NCI-H82 (cell line): ENCODE measurements at places on chromosomes 1 and 21.

DNA sequence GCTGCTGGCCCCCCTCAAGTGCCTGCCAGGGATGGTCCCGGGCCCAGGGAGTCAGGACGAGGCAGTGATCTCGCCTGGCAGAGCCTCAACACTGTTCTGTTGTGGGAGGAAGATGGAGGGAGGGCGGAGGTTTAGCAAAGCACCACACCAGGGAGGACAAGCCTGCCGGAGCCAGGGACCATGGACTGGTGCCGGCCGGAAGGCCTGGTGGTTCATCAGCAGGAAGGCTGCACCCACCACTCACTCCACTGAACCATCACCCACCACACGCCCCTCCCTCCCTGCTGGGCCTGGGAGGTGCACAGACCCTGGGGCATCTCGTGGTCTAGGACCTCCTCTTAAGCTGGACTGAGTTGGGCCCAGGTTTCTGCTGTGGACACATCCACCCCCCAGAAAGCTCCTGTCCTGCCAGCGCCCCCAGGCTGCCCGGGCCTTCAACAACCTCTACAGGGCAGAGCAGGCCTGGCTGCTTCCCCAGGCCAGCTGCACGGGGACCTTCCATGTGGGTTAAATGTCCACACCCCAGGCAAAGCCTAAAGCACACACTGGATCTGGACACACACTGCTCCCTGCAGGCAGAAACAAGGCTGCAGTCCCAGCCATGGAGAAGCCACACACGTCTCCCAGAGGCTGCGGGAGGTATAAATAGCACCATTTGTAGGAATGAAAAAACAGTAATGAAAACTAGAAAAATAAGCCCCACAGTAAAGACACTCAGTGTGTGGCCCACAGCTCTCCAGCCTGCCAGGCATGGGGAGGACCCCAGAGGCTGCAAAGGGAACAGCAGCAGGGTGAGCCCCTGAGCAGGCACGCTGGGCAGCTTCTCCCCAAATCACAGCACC is 10.4 kb upstream of the TMEM240 start:
- no peak for DNase-seq

DNA sequence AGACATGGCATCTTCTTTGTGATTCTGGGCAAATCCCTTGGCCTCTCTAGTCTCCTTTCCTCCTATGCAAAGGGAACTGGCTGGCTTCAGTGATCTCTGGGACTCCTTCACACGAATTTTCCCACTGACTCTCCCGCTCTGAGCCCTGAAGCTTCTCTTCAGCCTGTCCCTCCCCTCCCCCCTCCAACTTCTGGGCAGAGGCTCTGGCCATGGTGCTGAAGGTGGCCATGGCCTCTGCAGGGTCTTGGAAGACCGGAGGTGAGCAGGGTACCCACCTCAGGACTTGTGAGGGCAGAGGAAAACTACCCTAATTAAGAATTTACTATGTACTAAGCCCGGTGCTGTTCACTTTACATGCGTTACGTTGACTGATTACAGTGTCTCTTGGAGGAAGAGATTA is 29.4 kb upstream of the POU3F1 start:
- DNase-seq: no peak

DNA sequence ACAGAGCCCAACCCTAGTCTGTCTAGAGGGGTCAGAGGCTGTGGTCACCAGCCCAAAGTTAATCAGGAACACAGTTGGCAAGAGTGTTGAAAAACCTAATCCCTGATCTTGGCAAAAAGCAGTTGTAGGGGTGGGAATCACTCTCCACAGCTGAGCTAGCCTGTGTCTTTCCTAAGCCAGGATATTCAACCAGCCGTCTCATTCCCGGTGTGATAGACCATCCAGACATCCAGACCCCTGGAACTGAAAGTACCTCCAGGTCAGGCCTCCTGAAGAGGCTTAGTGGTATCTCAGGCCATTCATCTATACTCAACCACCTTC is 4.9 kb downstream of the LHX9 start:
- no peak for DNase-seq

DNA sequence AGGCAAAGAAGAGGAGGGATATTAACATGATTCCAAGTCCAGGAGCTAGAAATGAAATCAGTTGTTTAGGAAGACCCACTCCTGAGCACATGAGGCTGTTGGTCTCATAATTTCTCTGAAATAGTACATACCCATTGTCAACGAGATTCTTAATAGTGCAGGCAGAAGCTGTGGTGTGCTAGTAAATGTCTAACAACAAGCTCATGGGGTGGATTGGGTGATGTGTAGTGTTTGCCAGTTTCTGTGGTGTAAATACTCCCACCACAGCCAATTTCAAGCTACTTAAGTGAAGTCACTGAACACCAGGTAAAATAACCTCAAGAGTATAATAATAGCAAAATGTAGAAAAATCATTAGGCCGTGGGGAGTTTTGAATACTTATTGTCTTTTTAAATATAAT is 42.0 kb downstream of the SYF2 start:
- DNase-seq: no peak

GRCh38 chr1:226033991-226034390 is 28.5 kb upstream of the H3-3A start:
- no peak for DNase-seq

- no peak for DNase-seq
Observed at GRCh38 chr1:24805534-24806301, 60.5 kb downstream of the CLIC4 start.

DNA sequence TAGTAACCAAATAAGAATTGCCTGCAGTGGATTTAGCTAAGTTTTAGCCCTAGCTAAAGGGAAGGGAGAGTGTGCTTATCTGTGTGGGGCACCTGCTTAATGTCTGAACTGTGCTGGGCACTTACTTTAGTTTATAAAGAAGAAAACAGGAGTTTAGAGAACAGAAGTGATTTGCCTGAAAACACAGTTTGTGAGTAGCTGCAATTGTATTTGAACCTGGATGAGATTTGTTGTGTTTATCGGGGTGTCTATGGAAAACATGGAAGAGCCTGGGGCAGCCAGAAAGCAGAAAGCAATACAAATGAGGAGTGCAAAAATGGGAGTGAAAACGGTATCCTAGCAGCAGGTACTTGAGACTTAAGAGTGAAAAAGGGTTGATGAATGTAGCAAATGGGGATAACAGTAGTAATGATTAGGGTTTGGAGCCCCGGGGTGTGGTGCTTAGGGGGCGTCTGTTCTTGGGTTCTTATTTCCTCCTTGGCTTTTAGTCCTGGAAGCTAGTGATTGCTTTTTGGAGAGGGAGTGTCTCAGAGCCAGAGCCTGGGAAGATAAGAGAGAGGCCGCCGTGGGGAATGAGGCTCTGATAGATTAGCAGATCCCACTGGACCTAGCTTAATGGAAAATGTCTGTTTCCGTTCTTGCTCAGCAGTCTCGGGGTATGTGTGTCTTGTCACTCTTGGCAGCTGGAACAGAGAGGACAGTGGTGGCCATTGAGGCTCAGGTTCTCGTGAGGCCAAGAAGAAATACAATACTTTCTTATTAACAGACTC is 5.6 kb downstream of the PRCC start:
- DNase-seq: no peak

DNA sequence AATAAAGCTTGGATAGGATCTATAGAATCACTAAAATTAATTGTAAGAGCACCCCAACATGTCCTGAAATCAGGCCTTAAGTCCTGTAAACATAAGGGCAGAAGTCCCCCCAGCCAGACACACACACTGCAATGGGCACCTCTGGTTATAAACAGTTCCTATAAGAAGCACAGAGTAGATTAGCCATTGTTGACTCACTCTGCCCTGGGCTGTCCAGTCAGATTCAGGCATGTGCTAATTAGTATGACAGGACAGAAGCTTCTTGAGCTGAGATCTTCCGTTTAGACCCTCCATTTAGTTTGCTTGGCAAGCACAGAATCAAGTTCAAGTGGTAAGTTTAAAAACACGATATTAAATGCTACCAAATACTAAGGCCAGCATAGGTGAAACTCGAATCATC is 11.8 kb upstream of the DENND1B start:
- DNase-seq: peak; percentile 14

DNA sequence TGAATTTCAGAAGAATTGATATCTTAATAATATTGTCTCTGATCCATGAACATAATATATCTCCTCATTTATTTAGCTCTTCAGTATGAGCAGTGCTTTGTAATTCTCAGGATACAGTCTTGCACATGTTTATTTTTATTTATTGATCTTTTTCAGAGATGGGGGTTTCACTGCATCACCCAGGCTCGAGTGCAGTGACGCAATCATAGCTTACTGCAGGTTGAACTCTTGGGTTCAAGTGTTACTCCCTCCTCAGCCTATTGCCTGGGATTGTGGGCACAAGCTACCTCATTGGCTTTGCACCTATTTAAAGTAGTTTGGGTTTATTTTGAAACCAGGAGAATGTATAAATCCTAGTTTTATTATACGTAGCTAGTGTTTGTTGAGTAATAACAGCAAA is 4.7 kb downstream of the RPS6KC1 start:
- DNase-seq: no peak

DNA sequence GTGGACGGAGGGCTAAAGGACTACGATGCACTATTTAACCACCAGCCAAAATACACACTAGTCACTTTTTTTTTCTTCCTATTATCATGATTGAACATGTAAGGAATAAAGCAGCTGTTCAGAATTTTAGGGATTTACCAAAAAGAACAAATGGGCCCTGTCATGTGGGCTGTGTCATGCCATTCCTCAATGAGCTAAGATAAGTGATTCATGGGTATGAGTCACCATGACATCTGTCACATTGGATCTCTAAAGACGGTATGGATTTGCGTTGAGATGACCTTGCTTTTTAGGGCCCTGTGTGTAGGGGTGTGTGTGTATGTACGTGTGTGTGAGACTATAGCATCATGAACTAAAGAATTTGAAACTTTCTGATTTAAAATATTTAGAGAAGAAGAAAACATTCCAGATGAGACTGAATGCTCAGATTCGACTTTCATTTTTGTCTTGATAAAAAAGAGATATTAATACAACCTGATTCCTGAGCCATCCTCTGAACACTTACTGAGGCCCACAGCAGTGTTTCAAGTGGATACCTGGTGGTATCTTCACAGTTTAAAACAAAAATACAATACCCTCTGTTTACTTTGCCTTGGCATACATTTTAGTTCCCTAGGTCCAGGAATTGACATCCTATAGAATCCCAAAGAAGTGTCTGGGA is 246.1 kb upstream of the DUSP10 start:
- DNase-seq: peak; percentile 86

DNA sequence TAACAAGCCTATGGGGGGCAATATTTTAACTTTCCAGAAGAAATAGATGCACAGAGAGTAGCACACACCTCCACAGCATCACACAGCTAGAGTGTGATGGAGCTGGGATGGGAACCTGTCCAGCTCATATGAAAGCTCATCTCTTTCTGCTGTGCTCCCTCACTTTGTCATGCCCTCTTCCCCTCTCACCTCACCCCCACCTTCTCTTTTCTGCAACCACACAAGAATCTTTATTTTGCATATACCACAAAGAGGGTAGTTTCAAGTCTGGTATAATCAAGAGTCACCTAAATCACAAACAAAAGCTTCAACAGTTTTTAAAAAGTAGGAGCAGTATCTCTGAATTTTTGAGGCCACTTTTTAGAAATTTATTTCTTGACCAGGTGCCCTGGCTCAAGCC is 22.6 kb downstream of the FOXD2 start:
- no peak for DNase-seq

GRCh38 chr1:22112554-22112953 is 30.3 kb downstream of the WNT4 start:
- DNase-seq: no peak

GRCh38 chr1:207366022-207366421 is 44.5 kb downstream of the CD55 start:
- DNase-seq: no peak

DNA sequence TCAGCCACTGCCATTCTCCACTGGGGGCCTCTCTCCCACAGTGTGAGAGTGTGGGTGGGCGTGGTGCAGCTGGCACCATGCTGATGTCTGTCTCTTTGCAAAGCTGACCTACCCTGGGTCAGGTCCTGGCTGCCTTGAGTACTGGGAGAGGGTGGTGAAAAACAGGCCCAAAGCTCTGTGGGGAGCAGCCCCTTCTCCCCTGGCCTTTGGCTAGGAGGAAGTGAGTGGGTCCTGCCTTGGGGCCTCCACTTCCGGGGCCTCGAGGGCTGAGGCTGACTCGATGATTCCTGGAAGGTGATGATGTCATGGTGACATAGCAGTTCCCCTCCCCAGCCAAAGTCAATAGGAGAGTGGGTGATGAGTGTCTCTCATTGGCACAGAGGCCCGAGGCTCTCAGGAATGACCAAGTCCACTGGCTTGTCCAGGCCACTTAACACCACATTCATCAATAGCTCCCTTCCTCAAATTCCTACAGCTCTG is 53.0 kb downstream of the IER5 start:
- no peak for DNase-seq

- DNase-seq: no peak
Observed at GRCh38 chr1:37495875-37496274, 18.7 kb downstream of the MEAF6 start.

DNA sequence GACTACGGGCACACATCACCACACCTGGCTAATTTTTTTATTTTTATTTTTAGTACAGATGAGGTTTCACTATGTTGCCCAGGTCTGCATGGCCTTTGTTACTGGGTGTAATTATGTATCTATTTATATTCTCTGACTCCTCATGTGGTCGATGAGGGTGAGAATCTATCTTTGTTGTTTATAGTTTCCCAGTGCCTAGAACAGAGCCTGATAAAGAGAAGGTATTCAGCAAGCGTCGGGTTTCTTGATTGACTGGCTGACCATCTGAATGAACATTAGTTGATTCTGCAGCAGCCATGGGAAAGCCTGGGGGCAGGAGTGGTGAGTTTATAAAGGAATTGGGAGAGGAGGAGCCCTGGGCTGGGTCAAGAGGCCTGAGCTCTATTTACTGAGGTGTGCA is 28.5 kb downstream of the SERINC2 start:
- DNase-seq: no peak

GRCh38 chr1:111656086-111657017 is 36.8 kb downstream of the RAP1A start:
- DNase-seq: peak; percentile 77

DNA sequence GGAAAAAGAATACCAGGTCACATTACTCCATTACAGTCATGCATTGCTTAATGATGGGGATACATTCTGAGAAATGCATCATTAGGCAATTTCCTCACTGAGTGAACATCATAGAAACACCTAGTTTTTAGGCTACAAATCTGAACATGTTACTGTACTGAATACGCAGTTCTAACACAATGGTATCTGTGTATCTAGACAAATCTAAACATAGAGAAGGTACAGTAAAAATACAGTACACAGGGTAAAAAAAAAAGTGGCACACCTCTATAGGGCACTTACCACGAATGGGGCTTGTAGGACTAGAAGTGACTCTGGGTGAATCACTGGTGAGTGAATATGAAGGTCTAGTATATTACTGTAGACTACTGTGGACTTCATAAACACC is 115.7 kb downstream of the AKT3 start:
- no peak for DNase-seq

DNA sequence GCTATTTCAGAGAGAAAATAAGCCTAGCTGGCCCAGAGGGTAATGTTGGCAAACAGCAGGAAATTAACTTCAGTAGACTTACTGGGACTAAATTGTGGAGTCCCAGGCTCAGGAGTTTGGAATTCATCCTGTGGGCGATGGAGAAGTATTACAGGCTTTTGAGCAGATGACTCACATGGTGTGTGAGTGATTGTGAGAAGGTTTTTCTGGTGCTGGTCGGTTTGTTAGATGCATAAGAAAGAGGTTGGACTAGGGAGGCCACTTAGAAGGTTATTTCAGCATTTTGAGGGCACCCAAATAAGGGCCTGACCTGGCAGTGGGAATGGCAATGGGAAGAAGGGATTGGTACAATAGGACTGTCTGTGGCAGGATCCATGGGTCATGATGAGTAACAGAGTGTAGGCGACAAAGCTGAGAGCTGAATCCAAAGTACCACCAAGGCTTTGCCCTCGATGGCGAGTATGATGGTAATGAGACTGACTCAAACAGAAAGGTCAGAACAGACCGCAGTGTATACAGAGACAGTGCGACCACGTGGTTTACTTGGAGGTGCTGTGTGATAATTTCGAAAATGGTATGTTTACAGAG is 69.2 kb upstream of the KIF26B start:
- no peak for DNase-seq
